ENCODE measurements at places on chromosomes 16 and 17. TPM values are rescaled to one million over a fixed set of nuclear protein-coding genes. Genes with fewer than 3 reads are reported as not detected.

The EPX gene
- polyA plus RNA-seq, result not detected

The ITGAX gene
- polyA plus RNA-seq, result not detected

The OSBPL7 gene
- polyA plus RNA-seq, result 4.5 TPM

The KRTAP4-6 gene
- not detected for polyA plus RNA-seq

The ABCC1 gene
- polyA plus RNA-seq, result 17.0 TPM

The VMO1 gene
- 0.92 TPM for polyA plus RNA-seq

The GLTPD2 gene
- not detected for polyA plus RNA-seq

The PPP1R27 gene
- polyA plus RNA-seq, result not detected

The C17orf75 gene
- 9.6 TPM for polyA plus RNA-seq

The TBC1D3G gene
- not detected for polyA plus RNA-seq

The OR1F1 gene
- polyA plus RNA-seq, result 0.64 TPM

The OR2C1 gene
- 0.17 TPM for polyA plus RNA-seq

The SCIMP gene
- polyA plus RNA-seq, result not detected

The C16orf78 gene
- not detected for polyA plus RNA-seq

The DNASE1 gene
- 6.4 TPM for polyA plus RNA-seq

The DOC2A gene
- polyA plus RNA-seq, result 0.26 TPM

Measured in BJ (cell line).